ENCODE measurements at places on chromosomes 3 and 15.

DNA sequence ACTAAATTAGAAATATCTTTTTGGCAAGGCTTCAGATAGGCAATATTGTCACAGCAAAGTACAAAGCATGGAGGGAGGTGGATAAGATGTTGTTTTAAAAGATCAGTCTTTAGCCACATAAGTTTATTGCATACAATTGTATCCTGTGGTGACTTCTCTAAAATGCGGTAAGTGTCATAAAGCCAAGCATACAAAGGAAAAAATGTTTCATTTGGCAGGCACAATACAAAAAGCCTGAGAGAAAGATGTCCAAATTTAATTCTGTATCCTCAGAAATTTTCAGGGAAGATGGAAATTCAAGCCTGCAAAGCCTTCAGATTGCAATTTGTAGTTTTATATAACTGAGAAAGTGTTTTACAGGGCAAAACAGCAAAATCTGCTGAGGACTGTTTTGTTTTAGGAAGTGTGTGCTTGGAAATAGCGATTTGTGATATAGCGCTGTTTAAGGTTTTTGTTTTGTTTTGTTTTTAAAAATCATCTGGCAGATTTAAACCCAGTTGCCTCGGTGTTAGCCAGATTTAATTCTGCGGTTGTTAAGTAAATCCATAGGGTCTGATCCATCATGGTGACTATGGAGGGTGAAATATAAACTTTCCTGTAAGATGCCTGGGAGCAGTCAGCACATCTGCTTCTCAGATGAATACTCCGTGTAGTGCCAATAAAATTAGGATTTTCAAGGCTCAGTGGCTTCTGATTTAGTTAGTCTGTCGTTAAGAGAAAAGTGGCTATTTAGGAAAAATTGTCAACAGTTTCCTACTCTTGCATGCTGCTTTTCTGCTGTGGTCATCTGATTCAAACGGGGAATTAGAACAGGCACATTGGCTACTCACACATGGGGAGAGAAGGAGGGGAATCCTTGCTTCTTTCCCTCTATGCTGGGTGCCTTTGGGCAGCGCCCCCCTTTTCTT, 8.0 kb downstream of the KAT2B start:
- no peak for DNase-seq

- no peak for DNase-seq
These were observed 109.7 kb upstream of the GADL1 start for GRCh38 chr3:31004025-31004678.

GRCh38 chr3:194865615-194866014, 179.9 kb downstream of the FAM43A start:
- DNase-seq, result no peak

DNA sequence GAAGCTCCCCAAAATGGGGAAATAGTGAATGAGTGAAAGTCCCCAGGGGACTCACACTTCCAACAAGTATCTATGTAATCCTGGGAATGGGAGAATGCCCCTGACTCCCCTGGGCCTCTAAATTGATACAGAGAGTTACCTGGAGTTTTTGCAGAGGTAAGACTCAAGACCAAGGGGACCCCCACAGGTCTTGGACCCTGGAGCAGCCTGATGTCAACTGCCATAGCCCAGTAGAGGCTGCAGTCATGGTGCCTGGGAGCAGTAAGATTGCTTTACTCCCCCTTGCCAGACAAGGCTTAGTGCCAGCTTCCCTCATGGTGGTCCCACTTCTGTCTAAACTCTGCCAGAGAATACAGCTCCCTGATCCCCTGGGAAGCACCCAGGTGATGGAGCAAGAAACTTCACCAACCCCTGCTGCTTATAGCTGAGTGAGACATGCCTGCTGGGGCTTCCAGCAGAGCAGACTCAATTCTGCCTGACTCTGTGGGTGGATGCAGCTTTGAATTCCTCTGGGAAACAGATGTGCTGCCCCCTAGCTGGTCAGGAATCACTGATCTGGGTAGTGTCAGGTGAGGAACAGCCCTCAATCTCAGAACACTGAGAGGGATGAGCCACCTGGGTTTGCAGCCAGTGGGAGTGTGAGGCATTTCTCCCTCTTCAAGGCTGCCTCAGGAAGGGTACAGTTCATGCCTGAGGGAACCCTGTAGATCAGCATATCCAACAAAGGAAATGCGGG, 485.9 kb downstream of the NSUN3 start:
- no peak for DNase-seq

GRCh38 chr15:73295630-73296286, 73.0 kb downstream of the HCN4 start:
- DNase-seq, result no peak

DNA sequence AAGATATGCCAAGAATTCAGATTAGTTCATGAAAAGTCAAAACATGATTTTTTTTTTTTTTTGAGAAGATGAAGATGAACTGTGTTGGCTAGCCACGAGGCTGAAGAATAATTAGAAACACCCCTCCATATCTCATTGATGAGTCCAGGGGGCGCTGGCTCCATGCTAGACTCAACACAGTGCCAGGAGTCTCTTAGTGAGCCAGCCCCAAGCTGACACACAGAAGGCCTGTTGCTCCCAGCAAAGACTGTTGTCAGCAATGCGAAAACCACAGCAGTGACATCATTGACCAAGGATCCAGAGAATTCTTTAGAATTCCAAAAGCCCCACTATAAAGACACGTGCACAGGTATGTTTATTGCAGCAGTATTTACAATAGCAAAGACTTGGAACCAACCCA, 185.2 kb downstream of the ANXA2 start:
- DNase-seq, result no peak

All from activated naive CD8-positive, alpha-beta T cell treated with anti-CD3 and anti-CD28 coated beads, Interleukin-2, amount 10 ng/mL, durations not matched to agents 7 days and 5 days (primary cell).